ENCODE measurements at places on chromosomes 11 and 22.

GRCh38 chr11:128421577-128422330 lies 165.6 kb downstream of the ETS1 start:
- no peak overlapping the region for H3K27ac ChIP-seq
- no peaks in the 10 kb centered on the region for H3K27me3 ChIP-seq

DNA sequence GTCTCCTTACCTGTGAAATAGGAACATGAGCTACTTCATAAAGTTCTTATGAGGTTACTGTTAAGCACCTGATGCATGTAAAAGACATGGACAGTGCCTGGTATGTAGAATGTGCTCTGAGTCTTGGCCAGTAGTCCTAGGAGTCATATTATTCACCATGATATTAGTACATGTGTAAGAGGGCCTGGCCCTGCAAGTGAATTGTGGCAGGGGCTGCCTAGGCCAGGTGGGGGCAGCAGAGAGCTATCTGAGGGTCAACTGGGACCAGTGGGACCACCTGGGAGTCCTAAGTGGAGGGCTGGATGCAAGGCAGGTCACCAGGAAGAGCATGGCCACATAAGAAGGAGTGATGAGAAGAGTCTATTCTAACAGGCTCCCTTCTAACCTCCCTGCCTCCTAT lies 529.5 kb downstream of the SOX6 start:
- no peaks in the 10 kb centered on the region for H3K36me3 ChIP-seq
- DNase-seq: no peak
- H3K4me1 ChIP-seq: no peaks in the 10 kb centered on the region
- H3K27ac ChIP-seq: no peak overlapping the region
- H3K4me3 ChIP-seq: no peak overlapping the region

GRCh38 chr11:78840623-78841022 lies 266.0 kb upstream of the NARS2 start:
- H3K27ac ChIP-seq: no peak overlapping the region
- H3K36me3 ChIP-seq: no peaks in the 10 kb centered on the region
- H3K27me3 ChIP-seq: peaks cover 2% of the 10 kb centered on the region
- no peak overlapping the region for H3K4me3 ChIP-seq
- H3K4me1 ChIP-seq: no peaks in the 10 kb centered on the region

DNA sequence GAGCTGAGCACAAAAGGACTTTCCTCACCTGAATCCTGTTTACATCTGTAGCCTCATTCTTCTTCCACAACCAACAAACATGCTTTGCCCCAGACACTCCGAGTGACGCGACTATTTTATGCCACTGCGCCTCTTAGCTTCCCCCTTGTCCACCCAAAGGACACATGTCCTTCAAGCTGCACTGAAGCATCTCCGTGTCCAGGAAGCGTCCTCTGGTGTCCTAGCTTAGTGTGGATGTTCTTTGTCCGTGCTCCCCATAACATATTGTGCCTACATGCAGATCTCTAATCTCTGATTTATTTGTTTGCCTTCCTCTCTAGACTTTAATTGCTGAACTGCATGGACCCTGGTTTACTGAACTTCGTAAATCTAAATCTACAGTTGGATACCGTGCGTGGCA lies 20.1 kb upstream of the CECR2 start:
- no peaks in the 10 kb centered on the region for H3K4me1 ChIP-seq
- no peak for DNase-seq
- H3K36me3 ChIP-seq: no peaks in the 10 kb centered on the region

- no peak overlapping the region for H3K27ac ChIP-seq
- no peak for DNase-seq
- no peak overlapping the region for H3K4me3 ChIP-seq
- H3K27me3 ChIP-seq: peaks cover 3% of the 10 kb centered on the region
Measured at GRCh38 chr22:26213826-26214225, 44.6 kb downstream of the SEZ6L start.

DNA sequence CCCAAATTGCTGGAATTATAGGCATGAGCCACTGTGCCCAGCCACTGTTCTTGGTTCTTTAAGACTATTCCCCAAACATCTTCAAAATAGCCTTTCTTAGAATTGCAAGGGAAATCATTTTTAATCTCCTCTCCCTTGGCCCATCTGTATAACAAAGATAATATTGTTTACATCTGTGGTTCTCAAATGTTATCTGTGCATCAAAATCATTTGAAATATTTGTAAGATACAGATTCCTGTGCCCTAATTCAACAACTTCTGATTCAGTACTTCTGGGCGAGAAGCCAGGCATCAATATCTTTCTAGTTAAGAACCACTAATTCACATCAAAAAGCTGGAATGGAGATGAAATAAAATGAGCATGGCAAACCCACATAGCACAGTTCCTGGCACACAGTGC lies 83.0 kb downstream of the TMPRSS5 start:
- no peaks in the 10 kb centered on the region for H3K36me3 ChIP-seq
- no peak overlapping the region for H3K27ac ChIP-seq
- H3K4me1 ChIP-seq: no peaks in the 10 kb centered on the region
- DNase-seq: no peak
- H3K27me3 ChIP-seq: peaks cover 3% of the 10 kb centered on the region
- H3K4me3 ChIP-seq: no peak overlapping the region

GRCh38 chr22:42468841-42469240 lies 36.6 kb upstream of the NFAM1 start:
- no peak for DNase-seq
- H3K27ac ChIP-seq: no peak overlapping the region
- H3K4me3 ChIP-seq: no peak overlapping the region
- no peaks in the 10 kb centered on the region for H3K27me3 ChIP-seq

- H3K4me3 ChIP-seq: no peak overlapping the region
- H3K27ac ChIP-seq: no peak overlapping the region
- no peaks in the 10 kb centered on the region for H3K36me3 ChIP-seq
- DNase-seq: no peak
- H3K27me3 ChIP-seq: no peaks in the 10 kb centered on the region
Measured at GRCh38 chr11:19574916-19575315, 137.7 kb upstream of the NAV2 start.

- DNase-seq: no peak
- H3K36me3 ChIP-seq: no peaks in the 10 kb centered on the region
- no peaks in the 10 kb centered on the region for H3K4me1 ChIP-seq
- H3K27ac ChIP-seq: no peak overlapping the region
Measured at GRCh38 chr11:25777343-25777742, 554.6 kb upstream of the ANO3 start.

DNA sequence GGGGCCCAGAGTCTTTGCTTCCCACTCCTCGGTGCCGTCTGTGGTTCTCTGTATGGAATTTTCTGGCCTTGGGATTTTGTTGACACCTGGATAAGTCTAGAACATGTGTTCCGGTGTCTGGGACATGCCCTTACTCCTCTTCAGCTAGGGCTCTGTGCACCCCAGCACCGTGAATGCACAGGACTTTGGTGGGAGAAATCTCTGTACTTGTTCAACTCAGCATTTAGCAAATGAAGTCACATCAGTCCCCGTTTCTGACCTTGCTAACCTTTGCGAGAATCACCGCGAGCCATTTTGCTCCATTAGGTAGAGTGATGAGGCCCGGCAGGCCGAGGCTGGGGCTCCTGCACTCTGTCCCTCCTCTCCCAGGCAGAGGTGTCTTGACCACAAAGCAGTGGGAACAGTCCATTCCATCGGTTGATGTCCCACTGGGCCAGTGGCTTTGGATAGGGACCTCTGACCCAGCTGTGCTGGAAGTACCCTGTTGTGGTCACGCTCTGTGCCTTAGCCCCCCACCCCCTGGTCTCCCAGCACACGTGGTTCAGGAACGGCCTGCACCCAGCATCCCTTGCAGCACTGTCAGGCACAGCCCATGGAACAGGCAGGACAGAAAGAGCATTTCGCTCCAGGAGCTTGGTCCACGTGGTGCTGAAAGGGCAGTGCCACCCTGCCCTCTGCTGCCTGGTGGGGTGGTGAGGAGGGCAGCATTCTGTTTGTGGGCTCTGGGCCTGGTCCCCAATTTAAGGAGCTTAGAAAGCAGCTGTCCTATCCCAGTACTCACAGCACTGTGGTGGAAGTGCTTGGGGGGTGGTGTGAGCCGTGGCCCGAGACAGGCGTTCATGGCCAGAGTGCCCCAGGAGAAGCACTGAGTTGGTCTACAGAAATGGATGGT lies 73.4 kb downstream of the MED15 start:
- peak overlapping the region; percentile 52 for H3K27ac ChIP-seq
- peaks cover 11% of the 10 kb centered on the region for H3K4me1 ChIP-seq
- no peaks in the 10 kb centered on the region for H3K27me3 ChIP-seq
- no peak overlapping the region for H3K4me3 ChIP-seq
- DNase-seq: no peak
- peaks cover 88% of the 10 kb centered on the region for H3K36me3 ChIP-seq

DNA sequence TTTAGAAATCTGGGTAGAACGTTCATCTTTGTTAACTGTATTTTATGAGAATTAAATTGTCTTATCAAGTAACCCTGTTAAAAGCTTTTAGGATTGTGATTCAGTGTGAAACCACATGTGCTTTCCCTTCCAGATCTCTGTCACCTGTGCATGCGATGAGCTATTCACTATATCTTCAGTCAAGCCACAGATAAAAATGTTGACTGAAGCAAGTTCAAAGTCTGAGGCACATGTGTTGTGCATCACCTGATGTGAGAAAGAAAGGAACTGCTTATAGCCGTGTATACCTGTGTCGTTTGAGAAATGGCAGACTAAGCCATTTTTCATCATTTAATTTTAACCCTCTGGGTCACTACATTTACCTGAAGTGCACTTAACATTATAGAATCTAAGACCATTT lies 1088.9 kb upstream of the TENM4 start:
- no peak for DNase-seq
- no peaks in the 10 kb centered on the region for H3K36me3 ChIP-seq
- no peak overlapping the region for H3K27ac ChIP-seq
- H3K4me1 ChIP-seq: no peaks in the 10 kb centered on the region

GRCh38 chr11:77175869-77176539 lies 48.0 kb downstream of the MYO7A start:
- no peak overlapping the region for H3K4me3 ChIP-seq
- H3K36me3 ChIP-seq: no peaks in the 10 kb centered on the region

DNA sequence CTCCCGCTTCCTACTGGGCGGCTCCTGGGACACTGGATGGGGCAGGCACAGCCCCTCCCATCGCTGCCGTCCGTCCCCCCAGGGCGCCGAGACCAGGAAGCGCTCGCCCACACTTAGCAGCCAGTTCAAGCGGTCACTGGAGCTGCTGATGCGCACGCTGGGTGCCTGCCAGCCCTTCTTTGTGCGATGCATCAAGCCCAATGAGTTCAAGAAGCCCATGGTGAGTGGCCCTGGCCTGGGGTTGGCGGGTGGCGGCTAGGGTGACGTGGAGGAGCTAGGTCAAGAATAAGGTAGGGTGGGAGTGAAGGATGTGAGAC lies 44.6 kb downstream of the MYO7A start:
- no peak for DNase-seq
- H3K4me1 ChIP-seq: no peaks in the 10 kb centered on the region
- no peaks in the 10 kb centered on the region for H3K27me3 ChIP-seq

GRCh38 chr11:11841116-11841722 lies 553 bp upstream of the USP47 start:
- peak overlapping the region; percentile 95 for H3K27ac ChIP-seq
- DNase-seq: no peak
- H3K4me1 ChIP-seq: peaks cover 41% of the 10 kb centered on the region
- peaks cover 10% of the 10 kb centered on the region for H3K27me3 ChIP-seq
- H3K4me3 ChIP-seq: peak overlapping the region; percentile 80
- no peaks in the 10 kb centered on the region for H3K36me3 ChIP-seq

GRCh38 chr11:119828006-119828405 lies 99.0 kb upstream of the NECTIN1 start:
- no peaks in the 10 kb centered on the region for H3K27me3 ChIP-seq
- no peaks in the 10 kb centered on the region for H3K36me3 ChIP-seq
- no peak overlapping the region for H3K4me3 ChIP-seq
- H3K4me1 ChIP-seq: no peaks in the 10 kb centered on the region
- DNase-seq: no peak
- H3K27ac ChIP-seq: no peak overlapping the region

DNA sequence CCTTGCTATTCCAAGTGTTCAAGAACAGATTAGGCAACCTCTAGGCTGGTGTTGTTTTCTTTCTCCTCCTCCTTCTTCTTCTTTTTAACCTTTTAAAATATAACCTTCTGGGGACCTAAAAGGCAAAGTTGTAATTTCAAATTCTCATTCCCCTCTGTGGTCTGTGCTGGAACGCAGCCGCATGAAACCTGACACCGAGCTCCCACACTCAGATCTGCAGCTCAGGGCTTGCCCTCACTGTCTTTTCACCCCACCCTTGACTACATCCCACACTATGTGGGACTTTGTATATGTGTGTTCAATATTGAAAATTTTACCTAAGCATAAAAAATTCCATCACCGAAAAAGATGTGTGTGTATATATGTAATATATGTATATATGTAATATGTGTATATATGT lies 62.0 kb upstream of the ARHGAP42 start:
- no peak overlapping the region for H3K4me3 ChIP-seq
- no peaks in the 10 kb centered on the region for H3K4me1 ChIP-seq
- no peak for DNase-seq
- H3K36me3 ChIP-seq: no peaks in the 10 kb centered on the region
- H3K27ac ChIP-seq: no peak overlapping the region

DNA sequence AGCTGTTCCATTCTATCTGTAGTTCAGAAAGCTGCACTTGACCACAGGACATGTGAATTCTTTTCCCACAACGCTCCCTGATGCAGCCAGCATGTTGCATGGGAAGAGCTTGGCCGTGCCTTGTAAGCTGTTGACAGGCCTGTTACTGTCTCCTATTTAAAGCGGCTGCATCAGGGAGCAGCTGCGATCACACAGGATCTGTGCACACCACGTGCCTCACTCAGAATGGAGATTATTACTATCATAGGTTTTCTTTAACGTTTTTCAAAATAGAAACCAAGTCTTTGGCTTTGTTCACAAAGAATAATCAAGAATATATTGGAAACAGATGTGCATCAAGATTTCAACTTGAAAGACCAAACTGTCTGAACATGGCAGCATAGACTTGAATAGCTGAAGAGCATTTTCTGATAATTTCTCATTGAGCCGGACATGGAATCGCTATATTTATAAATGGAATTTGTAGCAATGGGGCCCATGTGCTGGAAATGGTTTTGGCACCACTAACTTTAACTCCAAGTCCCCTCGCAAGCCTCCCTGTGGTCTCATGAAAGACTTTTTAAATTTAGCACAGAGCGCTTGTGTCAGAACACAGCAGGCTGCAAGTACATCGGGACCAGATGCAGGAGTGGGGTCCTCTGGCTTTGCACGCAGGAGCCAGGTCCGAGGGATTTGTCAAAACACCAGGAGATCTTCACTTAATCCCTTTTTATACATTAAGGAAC lies 40.8 kb upstream of the MYO18B start:
- no peaks in the 10 kb centered on the region for H3K27me3 ChIP-seq
- no peaks in the 10 kb centered on the region for H3K36me3 ChIP-seq
- no peaks in the 10 kb centered on the region for H3K4me1 ChIP-seq
- no peak overlapping the region for H3K27ac ChIP-seq
- no peak for DNase-seq
